ENCODE measurements at places on chromosomes 5 and 9.

GRCh38 chr5:123089914-123090660 is 1.0 kb downstream of the PRDM6 start:
- no peak for DNase-seq

GRCh38 chr9:98215821-98216220 is 23.4 kb upstream of the CORO2A start:
- no peak for DNase-seq

- DNase-seq: no peak
Measured at GRCh38 chr9:87827341-87827740, 55.3 kb upstream of the SPATA31E1 start.

- no peak for DNase-seq
Measured at GRCh38 chr9:5140151-5140550, 45.3 kb downstream of the INSL6 start.

GRCh38 chr5:134567641-134568336 is 42.3 kb downstream of the JADE2 start:
- no peak for DNase-seq

DNA sequence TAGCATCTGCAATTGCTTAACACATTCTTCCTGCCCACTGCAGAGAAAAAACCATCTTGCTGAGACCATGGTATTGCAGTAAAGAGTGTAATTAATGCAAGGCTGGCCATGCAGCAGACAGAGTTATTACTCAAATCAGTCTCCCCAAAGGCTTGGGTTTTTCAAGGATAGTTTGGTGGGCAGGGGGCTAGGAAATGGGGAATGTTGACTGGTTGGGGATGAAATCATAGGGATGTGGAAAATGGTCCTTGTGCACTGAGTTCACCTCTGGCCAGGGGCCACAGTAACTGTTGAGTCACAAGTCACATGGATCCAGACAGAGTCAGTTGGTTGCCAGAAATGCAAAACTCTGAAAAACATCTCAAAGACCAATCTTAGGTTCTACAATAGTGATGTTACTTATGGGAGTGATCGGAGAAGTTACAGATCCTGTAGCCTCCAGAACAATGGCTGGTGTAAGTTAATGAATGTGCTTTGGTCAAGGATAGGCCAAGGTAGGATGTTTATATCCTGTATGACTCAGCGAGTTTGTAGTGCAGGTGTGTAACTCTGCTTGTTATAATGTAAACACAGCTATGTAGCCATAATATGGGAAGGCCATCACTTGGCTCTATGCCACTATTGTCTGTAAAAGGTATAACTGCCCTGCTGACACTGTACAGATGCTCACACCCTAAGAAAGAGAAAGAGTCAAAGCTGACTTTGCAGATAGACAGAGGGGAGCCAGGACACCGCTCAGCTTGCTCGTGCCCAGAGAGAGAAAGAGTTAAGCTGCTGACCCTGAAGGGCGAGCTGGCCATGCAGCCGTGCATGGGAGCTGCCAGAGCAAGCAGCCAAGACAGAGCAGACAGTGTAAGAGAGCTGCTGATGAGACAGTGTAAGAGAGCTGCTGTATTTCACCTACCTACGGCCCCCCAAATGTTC is 27.2 kb downstream of the C9orf152 start:
- DNase-seq: no peak

GRCh38 chr9:86665416-86665815 is 281.9 kb downstream of the GAS1 start:
- no peak for DNase-seq

DNA sequence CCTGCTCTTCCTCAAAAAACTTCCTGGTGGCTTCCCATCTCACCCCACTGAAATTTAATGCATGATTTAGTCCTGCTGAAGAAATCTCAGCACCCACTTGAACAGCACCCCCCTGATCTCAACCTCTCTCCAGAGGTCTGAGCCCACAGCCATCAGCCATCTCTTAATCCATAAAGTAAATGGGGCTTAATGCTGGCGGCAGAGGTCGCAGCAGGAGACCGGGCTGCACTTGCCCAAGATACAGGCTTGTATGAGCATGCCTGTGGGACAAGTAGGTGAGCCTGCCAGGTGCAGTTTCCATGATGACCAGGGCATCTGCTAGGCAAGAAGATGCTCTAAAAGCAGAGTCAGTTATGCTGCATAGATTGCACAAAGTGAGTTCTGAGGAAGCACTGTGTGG is 52.4 kb upstream of the CTXN3 start:
- no peak for DNase-seq

DNA sequence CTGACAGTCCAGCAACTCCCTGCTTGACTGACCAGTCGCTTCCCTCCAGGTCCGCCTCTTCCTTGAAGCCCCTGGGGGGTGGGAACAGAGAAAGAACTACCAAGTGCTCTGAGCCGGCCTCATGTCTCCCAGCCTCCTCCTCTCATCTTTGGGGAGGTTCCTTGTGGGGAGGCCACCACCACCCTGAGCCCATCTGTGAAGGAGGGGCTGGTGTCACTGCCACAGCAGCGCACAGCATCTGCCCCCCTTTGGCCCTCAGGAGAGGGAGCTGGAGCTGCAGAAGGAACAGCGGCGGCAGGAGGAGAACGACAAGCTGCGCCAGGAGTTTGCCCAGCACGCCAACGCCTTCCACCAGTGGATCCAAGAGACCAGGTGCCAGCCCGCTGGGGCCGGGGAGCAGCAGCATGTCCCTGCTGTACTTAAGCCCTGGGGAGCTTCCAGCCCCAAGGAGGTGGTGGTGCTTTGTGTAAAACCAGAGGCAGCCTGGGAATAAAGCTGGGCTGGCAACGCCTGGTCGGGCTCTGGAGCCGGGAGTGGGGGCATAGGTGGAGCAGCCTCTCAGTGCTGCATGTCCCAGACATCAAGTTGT is 29.4 kb downstream of the DYNC2I2 start:
- DNase-seq: no peak

DNA sequence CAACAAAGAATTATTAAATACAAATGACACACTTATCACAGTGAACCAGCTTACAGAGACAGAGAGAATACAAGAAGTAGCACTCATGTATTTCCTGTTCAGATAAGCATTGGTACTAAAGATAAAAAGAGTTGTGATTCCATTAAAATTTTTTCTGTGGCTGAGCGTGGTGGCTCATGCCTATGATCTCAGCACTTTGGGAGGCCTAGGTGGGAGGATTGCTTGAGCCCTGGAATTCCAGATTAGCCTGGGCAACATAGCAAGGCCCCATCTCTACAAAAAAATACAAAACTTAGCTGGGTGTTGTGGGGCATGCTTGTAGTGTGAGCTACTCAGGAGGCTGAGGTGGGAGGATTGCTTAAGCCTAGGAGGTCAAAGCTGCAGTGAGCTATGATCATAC is 32.9 kb downstream of the FCHO2 start:
- no peak for DNase-seq

DNA sequence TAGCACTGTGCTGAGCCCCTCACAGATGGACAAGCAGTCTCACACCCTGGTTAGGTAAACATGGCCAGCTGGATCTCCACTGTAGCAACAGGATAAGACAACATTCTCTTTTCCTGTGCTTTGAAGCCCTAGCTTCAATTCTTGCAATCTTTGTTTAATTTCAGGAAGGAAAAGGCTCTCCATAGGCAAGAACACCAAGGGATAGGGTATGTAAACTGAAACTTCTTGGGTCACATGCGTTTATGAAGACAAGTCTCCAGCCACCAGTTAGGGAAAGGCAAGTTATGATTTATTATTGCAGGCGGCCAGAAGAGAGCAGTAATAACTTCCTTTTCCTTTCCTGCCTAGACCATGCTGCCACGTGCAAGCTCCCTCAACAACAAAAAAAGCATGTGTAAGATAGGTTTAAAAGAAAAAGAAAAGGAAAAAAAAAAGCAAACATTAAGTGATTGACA is 50.1 kb upstream of the POU5F2 start:
- DNase-seq: peak; percentile 35

DNA sequence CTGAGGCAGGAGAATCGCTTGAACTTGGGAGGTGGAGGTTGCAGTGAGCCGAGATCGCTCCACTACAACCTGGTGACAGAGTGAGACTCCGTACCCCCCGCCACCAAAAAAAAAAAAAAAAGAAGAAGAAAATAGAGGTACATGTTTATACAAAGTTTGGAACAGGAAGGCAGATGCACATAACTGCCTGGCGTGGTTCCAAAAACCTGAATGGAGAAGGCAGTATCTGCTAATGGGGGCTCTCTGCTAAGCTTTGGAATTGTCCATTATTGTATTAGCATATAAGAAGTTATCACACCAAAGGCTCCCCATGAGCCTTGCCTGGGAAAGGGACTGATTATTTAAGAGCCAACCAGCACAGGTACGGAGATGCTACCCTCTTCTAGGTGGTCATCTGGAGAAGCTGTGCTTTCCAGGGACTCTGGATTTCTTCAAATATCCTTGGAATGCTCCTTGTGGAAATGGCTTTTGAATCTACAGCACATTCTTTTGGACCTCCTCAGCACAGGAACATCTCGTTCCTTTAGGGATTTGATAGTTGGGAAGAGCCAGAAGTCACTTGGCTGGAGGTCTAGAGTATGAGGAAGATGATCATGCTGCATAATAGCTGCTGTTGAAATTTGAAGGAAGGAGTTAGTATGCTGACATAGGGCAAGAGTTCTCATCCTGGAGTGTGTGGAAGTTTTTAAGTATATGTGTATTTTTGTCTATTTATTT is 42.5 kb upstream of the ABCA1 start:
- no peak for DNase-seq

DNA sequence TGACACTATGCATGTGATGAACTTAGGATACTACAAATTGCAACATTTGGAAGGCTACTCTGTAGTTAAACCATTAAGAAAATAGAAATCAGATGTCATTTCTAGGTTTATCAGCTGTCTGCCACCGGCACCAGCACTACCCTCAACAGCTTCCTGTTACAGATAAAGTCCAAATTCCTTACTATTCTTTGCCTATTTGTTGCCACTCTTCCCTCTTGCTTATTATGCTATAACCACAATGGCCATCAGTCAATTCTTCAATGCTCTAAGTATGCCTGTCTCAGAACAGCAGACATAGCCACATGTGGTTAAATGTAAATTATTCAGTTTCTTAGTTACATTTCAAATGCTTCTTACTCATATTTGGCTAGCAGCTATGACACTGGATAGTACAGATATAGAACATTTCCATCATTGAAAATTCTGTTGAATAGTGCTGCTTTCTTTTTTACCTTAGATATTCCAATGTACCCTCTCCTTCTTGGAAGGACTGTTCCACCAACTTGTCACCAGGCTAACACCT is 21.0 kb downstream of the DHX29 start:
- no peak for DNase-seq

- no peak for DNase-seq
Measured at GRCh38 chr9:114721491-114722079, 39.6 kb upstream of the TEX48 start.

DNA sequence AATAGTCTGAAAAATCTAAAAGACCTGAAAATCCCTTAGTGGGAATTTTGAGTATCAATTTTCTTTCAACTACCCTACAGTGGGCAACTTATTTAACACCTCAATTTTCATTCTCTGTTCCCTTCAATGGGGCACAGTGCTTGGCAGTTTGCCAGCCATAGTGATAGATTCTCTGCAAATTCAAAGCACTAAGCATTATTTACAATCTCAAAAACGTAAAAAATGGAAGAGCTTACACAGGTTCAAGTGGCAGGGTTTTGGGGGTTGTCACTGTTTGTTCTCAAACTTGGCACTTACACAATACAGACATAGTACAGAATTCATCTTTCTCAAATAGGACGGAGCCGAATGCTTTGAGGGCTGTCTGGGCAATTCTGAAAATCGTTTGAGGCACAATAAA is 515.0 kb downstream of the EFNA5 start:
- DNase-seq: no peak

GRCh38 chr9:121783111-121783510 is 131.7 kb downstream of the DAB2IP start:
- DNase-seq: no peak

- DNase-seq: no peak
Measured at GRCh38 chr5:118553662-118554061, 434.7 kb downstream of the DTWD2 start.

GRCh38 chr5:116487045-116487444 is 87.6 kb downstream of the SEMA6A start:
- DNase-seq: no peak

- no peak for DNase-seq
Measured at GRCh38 chr5:107564931-107565372, 105.8 kb downstream of the EFNA5 start.

DNA sequence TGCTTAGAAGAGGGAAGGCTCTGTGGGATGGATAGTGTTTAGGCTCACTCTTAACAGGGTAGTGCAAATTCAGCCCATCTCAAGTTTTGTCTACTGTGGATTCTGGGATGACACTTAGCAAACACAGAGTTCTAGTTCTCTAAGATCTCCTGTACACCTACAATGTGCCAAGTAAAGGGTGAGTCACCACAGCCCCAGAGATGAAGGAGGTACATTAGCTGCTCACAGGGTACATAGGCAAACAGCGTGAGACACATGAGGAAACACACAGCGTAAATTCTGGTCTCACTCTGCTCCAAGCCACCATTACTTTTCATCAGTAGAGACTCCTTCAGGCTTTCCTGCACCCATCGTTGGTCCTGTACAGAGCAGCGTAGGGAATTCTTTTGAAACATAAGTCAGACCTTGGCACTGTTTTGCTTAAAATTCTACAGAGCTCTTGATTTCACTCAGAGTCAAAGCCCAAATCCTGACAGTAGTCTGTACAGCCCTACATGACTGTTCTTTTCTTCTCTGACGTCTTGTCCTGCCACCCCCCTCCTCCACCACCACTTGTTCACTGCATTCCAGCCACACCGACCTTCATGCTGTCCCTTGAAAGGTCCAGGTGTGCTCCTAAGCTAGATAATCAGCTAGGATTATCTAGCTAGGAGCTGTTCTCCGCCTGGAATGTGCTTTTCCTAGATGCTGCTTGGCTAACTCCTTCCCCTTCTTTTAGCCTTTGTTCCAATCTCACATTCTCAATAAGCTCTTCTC is 8.7 kb downstream of the ASTN2 start:
- DNase-seq: no peak

DNA sequence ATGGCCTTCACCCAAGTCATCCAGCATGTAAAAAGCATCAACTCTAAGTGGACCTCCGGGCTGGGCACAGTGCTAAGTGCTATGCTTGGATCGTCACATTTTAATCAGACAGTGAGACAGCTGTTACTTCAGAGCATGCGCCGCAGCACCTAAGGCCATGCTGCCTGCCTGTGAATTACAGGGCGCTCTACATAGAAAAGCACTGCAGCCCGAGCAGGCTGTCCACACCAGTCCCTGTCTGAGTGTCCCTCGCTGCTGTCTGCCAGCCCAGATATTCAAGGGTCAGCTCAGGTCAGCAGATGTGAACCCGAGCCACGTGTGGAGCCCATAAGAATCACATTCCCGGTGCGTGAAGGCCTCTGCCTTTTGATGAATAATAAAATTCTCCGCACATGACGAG is 37.1 kb downstream of the AK8 start:
- DNase-seq: no peak

Data from DMS 273 treated with DMSO at 0.1 percent for 48 hours (cell line).